ENCODE measurements at places on chromosomes 11 and 22.

DNA sequence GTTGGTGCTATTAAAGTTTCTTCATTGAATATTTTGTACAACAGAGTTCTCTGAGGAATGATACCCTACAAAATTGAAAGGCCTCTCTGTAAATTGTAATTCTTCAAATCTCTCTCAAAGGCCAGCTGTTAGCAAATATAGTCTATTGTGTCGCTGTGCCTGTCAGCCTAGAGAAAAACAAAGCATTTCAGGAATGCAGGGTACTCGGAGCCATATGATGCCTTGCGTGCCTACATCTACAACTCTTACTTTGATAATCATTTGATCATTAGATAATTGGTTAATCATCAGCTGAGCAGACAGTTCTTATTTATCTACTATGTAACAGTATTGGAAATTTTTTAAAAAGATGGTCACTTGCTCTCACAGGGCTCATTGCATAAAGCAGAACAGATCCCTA lies 67.3 kb downstream of the RNF169 start:
- no peak for DNase-seq

DNA sequence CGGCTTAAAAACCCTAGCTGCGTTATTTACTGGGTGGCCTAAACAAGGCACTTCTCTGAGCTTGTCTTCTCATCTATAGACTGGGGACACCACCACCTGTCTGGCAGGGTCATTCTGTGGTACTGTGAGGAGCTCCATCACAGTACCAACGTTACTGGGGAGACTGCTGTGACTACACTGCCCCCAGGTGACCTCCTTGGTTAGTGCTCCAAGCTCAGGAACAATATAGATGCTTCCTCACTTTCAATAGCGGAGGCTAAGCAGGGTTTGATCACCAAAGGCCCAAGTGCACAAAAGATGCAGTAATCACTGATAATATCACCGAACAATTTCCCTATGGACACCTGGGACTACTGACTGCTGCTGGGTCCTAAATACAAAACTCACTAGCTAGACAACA lies 18.8 kb downstream of the PRPF19 start:
- DNase-seq: no peak

DNA sequence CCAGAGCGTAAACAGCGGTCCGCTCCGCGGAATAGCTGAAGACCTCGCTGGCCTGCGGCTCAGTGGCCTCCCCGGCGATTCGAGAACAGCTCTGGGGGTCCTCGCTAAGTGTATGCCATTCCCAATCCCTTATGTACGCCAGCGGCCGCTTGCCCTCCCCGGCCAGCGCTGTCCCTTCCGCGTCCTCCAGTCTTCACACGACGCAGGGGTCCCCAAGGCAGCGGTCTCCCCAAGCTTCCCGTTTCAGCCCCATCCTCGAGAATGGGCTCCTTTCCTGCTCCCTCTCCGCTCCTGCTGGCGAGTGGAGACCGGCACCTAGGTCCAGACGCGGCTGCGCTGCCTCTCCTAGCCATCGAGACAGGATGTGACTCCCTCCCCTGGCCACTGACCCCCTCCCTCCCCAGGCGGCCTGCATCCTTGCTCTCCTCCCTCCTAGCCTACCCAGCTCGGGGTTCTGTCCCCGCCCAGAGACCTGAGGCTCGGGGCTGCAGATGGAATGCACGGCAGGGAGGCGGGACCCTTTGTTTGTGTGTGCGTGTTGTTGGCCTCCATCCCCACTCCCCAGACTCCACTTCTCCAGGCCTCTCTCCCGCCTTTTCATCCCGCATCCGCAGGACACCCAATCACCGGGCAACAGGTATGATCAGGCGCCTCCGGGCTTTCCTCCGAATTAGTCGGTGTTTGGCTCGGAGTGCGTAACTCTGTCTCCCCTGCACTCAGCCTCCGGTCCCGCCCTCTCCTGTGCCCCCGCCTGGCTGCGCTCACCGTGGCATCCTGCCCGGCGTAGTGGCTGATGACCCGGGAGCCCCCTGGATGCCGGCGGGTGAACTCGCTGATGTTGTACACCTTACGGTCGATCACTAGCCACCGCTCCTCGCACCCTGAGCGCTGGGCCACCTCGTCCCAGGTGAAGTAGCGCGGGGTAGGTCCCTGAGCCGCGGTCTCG lies 740 bp downstream of the FADS1 start:
- DNase-seq: peak; percentile 50

- DNase-seq: no peak
Measured at GRCh38 chr22:50111056-50111455, 21.2 kb downstream of the MOV10L1 start.

- DNase-seq: peak; percentile 6
Measured at GRCh38 chr11:27471589-27472397, 797 bp downstream of the LGR4 start.

- no peak for DNase-seq
Measured at GRCh38 chr22:44661070-44661469, 40.9 kb upstream of the PRR5 start.

DNA sequence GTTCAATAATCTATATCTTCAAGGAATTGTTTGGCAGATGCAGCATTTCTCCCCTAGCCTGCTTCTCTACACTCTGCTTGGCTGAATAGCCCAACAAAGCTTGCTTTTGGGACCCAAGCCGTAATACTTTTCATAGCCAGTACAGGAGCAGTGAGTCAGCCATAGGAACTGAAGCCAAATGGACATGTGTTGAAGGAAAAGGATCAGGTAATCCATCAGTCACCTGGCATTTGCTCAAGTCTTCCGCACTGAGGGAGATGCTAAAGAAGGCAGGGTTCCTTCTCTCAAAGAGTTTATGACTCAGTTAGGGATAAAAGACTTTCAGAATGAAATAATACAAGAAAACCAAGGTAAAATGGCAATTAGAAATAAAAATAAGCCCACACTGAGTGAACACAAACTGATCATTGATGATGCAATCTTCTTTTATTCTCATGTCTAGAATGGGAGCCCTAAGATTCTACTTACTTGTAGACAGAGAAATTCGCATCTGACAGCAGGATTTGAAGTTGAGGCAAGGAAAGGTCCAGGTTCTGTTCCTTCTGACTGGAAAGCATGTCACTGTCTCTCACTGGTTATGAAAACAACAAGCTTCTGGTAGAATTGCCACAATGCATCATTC lies 13.2 kb downstream of the C11orf87 start:
- no peak for DNase-seq

DNA sequence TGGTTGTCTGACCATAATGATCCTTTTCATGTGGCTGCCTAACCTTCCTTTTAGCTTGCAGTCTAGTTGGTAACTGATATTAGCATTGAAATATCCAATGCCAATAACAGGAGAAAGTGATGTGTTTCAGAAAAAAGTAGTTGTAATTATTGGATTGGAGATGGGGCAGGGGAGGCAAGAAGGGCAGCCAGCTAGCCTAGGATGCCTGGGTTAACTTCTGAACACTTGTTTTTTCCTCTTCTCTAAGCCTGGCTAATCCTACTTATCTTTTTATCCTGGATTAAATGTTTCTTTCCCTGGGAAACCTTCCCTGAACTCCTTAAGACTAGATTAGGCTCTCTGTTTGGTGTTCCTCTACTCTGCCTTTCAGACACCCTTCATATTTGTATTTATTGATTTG lies 380.2 kb downstream of the TMEM135 start:
- DNase-seq: no peak
